ENCODE measurements at places on chromosomes 3 and 15.

DNA sequence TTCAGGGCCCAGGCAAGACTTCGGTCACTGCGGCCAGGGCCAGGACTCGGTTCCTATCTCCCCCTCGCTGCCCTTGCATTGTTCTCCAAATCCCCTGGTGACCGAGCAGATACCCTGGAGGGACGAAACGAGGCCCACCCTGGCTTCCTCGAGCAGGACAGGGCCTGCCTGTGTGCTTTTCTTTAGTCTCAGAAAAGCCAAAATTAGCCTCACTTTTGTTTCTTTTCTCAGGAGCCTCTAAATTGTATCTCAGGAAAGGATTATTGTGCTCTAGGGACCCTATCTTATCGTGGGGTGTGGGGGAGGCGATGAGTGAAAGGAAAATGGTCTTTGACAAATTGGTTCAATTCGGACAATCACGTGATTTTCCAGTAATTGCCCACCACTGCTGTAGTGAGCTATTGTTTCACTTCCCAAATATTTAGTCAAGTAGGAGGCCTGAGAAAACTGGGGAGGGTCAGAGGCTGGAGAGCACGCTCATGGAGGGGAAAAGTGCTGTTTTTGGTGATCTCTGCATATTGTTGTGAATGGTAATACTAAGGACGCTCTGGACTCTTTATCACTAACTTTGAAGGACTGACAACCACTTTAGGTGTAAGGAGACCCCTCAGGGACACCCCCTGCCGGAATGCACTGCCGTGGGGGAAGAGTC, 61.6 kb downstream of the TMEM44 start:
- no peak for DNase-seq

GRCh38 chr3:184666442-184666841, 45.4 kb downstream of the MAGEF1 start:
- DNase-seq = no peak

- DNase-seq = no peak
Observed at GRCh38 chr3:176785171-176785570, 412.1 kb downstream of the TBL1XR1 start.

GRCh38 chr3:55156851-55157650, 229.2 kb upstream of the LRTM1 start:
- DNase-seq = no peak

- no peak for DNase-seq
Observed at GRCh38 chr3:109369510-109369909, 32.2 kb upstream of the DPPA4 start.

- no peak for DNase-seq
Observed at GRCh38 chr3:120743556-120744195, 1.1 kb downstream of the GTF2E1 start.

DNA sequence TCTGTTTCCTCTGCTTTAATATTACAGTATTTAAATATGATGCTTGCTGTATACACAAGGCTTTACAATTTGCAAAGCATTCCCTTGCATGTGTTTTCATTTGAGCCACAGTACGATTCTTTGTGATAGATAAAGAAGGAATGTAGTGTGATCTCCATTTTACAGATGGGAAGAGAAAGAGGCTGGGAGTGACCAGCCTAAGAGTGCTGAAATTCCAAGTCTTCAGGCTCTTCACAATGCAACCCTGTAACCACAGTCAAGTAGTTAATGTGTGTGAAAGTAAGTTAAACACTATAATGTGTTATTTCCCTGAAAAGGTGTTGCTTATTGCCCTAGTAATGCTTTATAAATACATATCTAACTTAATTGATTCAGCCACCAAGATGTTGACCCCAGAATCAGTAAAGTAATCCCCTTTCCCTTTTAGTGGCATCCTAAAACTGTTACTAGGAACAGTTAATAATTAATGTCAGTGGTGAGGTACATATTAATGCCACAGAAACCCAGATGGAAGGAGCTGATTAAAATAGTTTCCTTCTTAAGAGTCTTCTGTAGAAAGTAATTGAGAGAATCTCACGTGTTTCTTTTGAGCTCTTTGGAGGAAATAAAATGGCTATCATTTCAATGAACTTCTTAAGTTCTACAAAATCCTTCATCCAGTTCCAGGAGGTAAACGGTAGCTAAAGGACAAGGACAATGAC, 110.4 kb downstream of the IL12A start:
- no peak for DNase-seq

DNA sequence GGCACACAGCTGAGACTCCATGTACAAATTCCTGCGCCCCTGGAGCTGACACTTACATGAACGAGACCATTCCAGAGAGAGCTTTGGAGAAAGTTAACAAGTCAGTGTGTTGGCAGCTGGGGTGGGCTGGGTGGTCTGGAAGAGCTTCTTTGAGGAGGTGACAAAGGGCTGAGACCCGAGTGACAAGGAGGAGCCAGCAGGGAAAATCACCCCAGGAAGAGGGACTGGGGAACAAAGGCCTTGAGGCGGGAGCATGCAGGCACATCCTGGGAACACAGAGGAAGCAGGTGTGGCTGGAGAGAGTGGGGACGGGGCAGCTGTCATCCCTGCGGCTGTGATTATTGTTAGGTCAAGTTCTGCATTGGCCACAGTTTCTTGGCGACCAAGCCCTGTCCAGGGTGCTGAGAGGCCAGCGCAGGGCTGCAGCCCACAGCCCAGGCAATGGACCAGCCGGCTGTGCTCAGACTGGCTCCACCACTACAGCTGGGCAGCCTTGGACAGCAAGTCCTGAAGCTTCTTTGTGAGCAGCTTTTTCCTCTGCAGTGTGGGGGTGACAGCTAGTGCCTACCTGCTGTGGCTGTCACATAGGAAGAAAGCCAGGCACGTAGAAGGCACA, 34.2 kb upstream of the PRR23E start:
- peak; percentile 35 for DNase-seq

DNA sequence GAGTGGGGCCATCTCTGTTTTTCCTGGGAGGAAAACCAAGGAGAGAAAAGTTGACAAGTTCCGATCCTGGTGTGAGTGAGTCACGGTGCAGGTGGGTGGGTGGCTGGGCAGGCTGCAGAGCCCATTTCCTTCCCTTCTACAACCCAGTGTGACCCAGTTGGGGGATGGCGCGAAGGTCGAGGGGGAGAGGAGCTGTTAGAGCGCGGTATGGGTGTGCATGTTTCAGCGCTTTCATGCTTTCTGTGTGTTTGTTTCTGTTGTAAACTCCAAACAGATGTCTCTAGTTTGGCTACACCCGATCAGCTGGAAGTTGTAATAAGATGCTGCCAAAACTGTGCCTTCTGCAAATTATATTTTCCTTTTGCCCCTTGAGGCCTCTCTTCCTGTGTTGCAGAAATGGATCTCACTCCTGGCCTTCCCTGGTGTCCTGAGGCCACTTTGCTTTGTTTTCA, 3.8 kb downstream of the FAM43A start:
- DNase-seq = no peak

DNA sequence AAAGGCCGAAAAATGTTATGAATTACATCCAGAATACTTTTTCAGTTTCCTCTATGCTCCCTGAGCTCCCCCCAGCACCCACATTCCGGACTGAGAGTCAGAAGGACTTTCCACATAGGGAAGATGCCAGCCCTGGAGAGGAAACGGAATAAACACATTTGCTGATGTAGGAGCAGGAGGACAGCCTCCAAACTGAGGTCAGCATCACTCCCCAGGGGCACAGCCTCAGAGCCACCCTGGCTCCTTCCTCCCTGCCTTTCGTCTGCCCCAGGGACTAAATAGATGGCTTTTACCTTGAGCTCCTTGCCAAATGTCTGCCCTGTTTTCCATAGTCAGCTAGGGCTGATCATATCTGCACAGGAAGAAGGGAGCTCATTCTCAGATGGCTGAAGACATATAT, 22.6 kb upstream of the SLCO2A1 start:
- DNase-seq = no peak

DNA sequence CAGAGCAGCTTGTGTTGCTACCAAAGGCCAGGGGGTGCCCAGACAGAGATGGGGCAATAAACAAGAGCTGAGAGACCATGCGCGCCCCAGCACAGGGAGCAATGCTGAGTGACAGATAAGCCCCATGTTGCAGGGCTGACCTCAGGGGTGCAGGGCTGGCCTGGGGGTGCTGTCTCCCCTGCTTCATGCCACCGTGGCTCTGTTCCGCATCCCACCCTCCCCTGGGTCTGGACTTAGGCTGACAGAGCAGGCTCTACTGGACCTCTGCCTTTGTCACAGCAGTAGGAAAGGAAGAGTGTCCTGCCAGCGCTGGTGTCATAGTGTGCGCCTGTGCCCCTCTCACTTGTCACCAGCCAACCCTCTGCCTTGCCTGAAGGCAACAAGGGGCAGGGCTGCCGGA, 67.4 kb upstream of the IQSEC1 start:
- no peak for DNase-seq

GRCh38 chr15:94412979-94413746, 181.8 kb downstream of the MCTP2 start:
- DNase-seq = peak; percentile 47

DNA sequence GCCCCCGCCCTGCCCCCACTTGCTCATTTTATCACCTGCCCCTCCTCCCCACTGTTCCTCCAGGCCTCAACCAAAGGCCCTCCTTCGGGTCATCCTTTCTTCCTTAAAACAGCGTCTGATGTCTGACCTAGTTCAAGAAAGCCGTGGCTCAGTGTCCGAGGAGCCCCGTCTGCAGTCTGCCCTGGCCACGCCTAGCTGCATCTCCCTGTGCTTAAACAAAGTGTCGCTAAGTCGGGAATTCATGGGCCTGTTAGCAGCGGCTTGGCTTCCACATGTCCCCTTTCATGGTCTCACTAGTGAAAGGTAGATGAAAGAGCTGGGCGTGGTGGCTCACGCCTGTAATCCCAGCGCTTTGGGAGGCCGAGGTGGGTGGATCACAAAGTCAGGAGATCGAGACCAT, 41.2 kb downstream of the TM2D3 start:
- no peak for DNase-seq

DNA sequence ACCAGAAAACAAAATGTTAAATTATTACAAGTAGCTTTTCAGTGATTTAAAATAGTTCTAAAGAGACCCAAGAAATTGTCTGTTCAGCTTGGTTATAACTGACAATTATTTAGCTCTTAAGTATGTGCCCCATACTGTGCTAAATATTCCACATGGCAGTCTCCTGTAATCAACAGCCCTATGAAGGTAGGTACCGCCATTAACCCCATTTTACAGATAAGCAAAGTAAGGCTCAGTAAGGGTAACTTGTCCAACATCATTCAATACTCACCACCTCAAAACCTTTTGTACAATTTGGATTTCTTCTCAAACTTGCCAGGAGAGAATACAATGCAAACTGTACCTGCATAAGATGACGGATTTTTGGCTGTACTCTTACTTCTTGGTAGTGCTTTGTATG, 33.9 kb downstream of the ADPGK start:
- no peak for DNase-seq

GRCh38 chr3:116033516-116033915, 410.2 kb downstream of the GAP43 start:
- DNase-seq = no peak

DNA sequence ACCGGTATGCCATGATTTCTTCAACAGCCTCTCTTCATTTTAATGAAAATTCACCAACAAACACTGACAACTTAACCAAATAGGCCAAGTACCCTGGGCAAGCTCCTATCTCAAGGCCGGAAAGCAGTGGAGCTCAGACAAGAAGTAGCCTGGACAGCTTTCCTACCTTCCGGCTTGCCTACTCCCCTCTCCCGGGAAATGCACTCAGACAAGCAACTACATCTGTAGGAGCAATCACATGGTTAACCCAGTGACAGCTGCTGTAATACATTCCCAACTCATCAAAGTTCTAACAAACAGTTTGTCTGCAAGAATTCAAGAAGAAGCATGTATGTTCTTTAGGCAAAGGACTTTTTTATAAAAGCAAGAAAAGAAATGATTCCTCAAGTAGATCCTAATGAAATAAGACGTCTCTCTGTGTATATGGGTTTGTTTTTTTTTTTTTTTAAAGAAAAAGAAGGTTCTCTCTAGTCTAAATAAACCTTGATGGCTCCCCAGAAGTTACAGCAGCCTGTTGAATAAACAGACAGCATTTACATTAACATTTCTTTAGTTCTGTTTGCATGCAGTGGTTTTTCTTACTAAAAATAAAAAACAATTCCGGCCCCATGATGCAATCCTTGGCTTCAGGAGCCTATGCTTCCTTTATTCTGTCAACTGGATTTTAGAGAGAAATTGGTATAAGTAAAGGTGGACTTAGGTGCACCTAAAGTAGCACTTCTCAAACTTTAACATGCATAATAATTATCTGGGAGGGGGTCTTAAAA, 278.7 kb downstream of the NEK10 start:
- DNase-seq = no peak

- DNase-seq = no peak
Observed at GRCh38 chr3:37905346-37905745, 43.7 kb downstream of the CTDSPL start.

DNA sequence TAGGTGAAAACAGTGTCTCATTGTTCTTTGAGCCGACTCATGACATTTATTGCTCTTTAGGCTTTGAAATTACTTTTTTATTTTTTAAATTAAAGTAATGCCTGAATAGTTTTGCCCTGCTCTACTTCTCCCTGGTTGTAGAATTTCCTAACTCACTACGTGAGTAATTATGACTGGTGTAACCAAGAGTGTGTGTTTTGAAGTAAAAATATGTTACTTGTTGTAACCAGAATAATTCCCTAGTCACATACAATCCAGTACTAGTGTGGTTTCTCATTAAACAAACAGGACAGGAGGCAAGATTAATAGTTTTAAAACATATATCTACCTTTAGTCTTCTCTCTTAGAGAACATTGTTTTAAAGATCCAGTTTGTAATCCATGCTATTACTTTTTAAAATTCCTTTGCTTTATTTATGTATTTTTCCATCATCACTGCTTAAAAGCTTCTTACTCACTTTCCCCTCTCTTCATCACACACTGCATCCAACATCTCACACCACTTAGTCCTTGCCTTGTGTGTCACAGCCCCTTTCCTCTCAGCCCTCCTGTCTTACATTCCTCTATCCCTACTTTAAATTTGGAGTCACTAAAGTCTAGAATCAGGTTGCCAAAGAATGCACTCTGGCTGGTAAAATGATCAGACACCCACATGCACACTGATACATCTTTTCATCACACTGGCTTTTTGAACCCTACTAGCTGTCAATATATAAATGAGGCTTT, 219.7 kb downstream of the WNT5A start:
- DNase-seq = no peak

- no peak for DNase-seq
Observed at GRCh38 chr15:70477750-70478250, 285.6 kb downstream of the UACA start.

DNA sequence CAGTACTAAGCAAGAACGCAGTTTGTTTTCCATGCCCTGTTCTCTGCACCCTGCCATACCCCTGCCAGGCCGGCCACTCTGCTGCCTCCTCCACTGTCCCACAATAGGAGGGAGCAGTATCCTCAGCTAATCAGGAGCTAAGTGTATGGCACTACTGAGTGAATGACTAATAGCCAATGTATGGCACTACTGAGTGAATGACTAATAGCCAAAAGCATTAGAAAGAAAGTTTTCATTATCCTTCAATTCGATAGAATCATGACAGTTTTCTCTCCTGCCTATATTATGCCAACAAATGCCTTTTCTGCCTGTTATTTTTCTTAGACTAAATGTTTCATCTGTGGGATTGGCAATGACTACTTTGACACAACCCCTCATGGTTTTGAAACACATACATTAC, 107.5 kb upstream of the CHRM5 start:
- no peak for DNase-seq

- DNase-seq = peak; percentile 65
Observed at GRCh38 chr3:139937674-139938279, 2.8 kb downstream of the CLSTN2 start.

All from NCI-H524 (cell line).